Stimulated activated CD8-positive, alpha-beta memory T cell treated with anti-CD3 and anti-CD28 coated beads, Interleukin-4, amount 100 ng/mL, for 4 hours (primary cell): ENCODE measurements at places on chromosomes 3 and 15.

DNA sequence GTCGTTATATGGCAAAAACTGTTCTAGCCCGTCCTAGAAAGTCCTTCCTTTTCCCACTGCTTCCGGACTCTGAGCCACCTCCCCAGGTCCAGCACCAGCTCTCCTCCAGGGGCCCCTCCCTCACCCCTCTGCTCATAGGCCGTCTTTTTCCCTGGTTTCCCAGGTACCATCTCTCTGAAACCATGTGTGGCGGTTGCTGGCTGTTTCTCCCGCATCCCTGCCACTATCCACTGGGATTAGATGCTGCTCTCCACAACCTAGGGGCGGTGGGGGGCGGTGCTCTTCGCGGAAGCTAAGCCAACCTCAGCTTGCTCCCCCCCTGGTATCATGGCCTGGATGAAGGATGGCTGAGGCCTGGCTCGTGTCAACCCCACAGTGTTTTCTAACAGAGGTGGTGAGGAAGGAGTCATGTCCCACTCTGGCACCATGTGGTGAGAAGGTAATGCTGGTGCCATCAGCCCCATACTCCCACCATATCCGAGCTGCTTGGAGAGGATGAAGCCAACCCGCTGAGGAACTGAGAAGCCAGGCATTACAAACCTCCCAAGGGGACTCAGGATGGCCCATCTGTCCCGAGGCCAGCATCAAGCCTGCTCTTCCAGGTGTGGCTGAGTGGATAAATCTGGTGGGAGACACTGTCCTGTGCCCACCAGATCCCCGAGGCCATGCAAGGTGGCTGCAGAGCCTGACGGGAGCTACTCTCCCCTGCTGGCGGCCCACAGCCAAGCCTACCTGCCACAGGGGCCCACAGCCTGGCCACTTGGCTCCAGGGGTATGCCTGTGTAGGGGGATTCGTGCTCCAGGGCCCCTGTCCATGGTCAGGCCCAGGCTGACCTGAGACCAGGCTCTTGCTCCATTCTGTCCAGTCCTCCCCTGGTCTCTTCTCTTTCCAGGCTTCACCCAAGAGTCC lies 27.9 kb upstream of the SLC41A3 start:
- DNase-seq = no peak

- DNase-seq = no peak
These were observed 235.1 kb upstream of the TPRG1 start for GRCh38 chr3:188936597-188937107.

- no peak for DNase-seq
These were observed 83.7 kb upstream of the NEDD4 start for GRCh38 chr15:56077081-56077480.

GRCh38 chr3:66010739-66011655 lies 27.7 kb downstream of the MAGI1 start:
- DNase-seq = no peak

- no peak for DNase-seq
These were observed 300.3 kb downstream of the FEZF2 start for GRCh38 chr3:62073038-62073437.

DNA sequence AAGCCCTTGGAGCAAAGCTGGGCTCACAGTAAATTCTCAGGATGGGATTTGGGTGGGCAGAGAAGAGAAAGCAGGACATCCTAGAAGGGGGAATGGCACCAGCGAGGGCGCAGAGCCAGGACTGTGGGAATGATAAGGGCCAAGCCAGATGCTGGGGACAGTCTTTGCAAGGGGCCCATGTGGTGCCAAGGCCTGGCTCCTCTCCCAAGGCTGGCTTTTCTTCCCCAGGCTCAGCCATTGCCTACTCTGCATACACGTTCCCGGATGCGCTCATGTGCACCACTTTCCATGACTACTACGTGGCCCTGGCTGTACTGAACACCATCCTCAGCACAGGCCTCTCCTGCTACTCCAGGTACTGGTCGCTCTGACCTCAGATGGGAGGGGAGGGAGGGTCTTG lies 24.7 kb upstream of the KIF23 start:
- no peak for DNase-seq

DNA sequence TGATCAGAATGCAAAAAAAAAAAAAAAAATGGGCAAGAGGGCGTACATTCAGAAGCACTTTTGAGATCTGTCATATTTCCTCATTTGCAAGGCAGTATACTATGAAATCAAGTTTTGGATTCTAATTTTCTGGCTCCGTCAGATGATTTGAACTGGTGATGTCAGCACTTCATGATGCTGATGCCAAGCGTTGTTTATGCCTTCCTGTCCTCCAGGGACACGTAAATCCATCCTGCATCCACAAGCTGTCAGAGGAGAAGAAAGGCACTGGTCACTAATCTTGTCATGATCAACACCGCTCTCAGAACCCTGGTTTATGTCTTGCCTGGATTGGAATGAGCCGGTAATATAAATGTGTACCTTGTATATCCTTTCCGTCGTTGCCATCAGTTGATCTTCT lies 152.1 kb upstream of the EPHA3 start:
- no peak for DNase-seq

DNA sequence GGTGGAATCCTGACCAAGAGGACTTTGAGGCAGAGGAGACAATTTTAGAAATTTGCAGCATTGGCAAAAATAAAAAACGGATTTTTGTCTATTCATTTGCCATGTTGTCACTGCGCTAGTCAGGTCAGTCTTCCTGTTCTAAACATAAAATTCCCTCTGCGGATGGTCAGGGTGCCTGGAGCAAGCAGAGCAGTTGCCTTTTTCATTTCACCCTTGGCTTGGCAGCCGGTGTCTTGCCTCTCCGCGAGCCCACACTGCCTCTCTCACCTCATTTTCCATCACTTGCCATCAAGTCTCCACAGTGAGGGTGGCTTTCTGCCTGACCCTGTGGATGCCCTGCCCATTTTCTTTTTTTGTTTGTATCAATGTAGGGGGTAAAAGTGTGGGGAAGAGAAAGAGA lies 396.1 kb downstream of the LRTM1 start:
- no peak for DNase-seq

- DNase-seq = no peak
These were observed 14.4 kb downstream of the KLF13 start for GRCh38 chr15:31341071-31341470.

- no peak for DNase-seq
These were observed 79.7 kb downstream of the SEC22A start for GRCh38 chr3:123281406-123281805.

DNA sequence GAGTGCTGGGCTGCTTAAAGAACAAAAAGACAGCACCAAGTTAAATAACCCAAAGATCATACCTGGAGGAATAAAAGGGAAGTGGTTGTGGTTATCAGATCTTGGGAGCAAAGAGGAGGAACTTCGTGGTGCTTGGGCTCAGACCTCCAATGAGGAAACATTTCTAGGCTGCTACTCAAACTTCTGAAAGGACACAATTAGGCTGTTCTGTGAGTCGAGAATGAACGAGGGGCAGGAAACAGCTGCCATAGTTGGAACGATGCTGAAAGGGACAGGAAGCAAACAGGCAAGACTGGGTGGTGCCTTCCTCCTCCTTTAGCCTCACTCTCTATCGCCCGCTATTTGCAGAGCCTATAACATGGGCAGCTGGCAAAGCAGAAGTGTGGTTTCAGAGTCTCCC lies 276.3 kb upstream of the ARRDC4 start:
- no peak for DNase-seq

GRCh38 chr3:31364711-31365110 lies 168.0 kb upstream of the STT3B start:
- no peak for DNase-seq

- DNase-seq = no peak
These were observed 26.6 kb upstream of the FNDC3B start for GRCh38 chr3:172012775-172013174.

GRCh38 chr15:98518823-98519561 lies 129.3 kb upstream of the IGF1R start:
- no peak for DNase-seq

DNA sequence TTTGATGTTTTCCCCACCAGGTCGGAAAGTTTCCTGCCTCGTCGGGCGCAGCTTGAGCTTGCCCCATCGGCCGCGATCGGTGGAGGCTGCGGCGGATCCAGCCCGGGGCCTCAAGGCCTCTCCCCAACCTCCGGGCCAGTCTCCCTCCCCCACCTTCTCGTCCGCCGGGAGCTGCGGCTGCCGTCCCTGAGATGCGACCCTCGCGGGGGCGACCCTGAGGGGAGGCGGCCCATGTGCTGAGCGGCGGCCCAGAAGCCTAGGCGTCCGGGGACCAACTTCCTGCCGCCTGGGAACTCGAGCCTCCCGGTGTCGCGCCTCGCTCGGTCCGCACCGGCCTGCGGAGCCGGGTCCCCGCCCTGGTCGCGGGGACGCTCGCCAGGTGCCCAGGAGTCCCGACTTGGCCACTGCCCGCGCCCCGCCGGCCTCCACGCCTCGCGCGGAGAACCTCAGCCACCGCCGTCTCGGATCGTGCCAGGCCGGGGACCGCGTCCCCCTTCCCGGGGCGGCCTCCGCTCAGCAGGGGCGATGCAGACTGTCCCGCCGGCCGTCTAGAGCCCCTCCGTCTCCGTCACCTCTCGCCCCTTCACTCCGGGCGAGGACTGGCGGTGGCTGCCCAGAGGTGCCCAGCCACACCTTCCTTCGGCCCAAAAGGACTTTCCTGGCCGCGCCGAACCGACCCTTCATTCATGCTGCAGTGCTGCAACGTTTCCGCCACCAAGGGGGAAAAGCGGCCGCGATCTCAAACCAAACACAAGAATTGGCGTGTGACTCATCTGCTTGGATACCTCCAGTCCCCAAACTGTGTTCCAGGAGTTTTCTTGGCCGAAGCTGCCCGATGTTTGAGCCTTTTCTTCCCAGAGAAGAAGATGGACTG lies 656 bp downstream of the SLMAP start:
- DNase-seq = peak; percentile 7

DNA sequence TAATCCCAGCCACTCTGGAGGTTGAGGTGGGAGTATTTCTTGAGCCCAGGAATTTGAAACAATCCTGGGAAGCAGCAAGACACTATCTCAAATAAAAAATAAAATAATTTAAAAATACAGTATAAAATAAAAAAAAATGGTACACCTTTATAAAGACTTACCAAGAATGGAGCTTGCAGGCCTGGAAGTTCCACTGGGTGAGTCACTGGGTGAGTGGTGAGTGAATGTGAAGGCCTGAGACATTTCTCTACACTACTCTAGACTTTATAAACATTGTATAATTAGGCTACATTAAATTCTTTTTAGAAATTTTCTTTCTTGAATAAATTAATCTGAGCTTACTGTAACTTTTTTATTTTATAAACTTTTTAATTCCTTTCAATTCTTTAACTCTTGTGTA lies 609.1 kb upstream of the BCHE start:
- no peak for DNase-seq

GRCh38 chr3:77780278-77780996 lies 740.5 kb downstream of the ROBO2 start:
- DNase-seq = no peak

GRCh38 chr3:105614288-105615030 lies 247.8 kb downstream of the ALCAM start:
- DNase-seq = no peak

DNA sequence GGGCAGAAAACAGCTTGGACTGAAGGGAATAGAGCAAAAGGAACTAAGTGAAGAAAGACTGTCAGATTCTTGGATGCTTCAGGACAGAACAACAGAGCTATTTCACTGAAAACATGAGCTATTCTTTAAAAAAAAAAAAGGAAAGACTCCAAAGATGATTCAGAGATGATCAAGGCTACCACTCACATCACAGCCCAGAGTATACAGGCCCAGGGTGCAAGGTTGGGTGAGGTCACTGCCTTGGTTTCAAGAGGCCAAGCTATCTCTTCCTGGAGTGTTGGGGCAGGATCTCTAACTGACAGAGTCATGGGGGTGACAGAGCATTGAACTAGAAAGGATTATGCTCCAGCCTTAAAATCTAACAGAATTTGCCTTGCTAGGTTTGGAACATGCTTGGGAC lies 118.1 kb downstream of the AGBL1 start:
- DNase-seq = no peak

DNA sequence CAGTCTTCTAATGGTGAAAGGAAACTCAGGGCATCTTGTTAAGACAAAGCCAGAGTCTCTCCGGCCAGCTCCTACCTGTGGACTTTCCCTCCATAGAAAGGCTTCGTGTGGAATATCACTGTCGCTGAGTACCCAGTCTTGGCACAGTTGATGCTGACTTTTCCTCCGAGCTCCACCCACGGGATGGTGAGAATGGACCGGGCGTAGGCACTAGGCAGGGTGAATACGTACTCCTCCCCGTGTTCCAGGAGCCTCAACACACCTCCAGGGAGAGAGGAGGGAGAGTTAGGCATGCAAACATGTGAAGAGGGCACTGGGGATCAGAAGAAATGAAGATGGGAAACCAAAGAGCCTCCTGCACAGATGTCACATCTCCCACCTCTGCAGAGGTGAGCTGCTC lies 138.0 kb downstream of the STT3B start:
- DNase-seq = no peak

DNA sequence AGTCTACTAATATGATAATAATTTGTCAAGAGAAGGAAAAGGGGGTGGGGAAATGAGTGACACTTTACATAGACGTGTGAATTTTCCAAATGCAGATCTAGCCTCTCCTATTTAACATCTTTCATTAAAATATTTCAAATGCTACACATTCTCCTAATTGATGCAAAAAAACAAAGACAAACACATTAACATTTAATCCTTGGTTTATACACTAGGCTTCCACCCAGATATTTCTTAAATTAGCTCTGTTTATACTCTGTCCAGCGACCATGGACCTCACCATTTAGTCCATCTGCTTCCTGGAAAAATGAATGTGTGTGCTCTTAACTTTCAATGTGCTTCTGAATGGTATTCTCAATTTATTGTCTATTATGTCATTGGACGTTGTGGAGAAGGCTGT lies 409.9 kb downstream of the LSAMP start:
- DNase-seq = no peak

- no peak for DNase-seq
These were observed 105.4 kb upstream of the FHIT start for GRCh38 chr3:61356685-61357084.

- no peak for DNase-seq
These were observed 553.1 kb downstream of the FHIT start for GRCh38 chr3:60698117-60698516.

DNA sequence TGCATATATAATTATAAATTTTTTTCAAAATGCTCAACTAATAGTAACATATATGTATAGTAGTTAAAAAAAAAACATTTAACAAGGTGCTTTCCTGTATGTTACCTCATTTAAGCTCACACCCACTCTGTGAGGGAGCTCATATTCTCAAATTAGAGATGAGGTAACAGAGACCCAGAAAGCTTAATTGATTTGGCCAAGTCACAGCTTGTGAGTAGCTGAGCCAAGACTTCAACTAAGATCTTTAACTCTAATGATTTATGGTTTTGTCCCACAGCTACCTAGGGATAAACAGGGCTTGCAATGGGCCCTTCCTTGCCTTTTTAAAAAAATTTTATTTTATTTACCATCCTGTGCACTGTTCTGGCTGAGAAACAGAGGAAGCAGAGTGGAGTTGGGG lies 230.0 kb upstream of the GOLIM4 start:
- no peak for DNase-seq

GRCh38 chr15:75452865-75453702 lies 1.6 kb upstream of the SIN3A start:
- DNase-seq = peak; percentile 51
